AML-193 (cell line): ENCODE measurements at places on chromosomes 16 and 17.

DNA sequence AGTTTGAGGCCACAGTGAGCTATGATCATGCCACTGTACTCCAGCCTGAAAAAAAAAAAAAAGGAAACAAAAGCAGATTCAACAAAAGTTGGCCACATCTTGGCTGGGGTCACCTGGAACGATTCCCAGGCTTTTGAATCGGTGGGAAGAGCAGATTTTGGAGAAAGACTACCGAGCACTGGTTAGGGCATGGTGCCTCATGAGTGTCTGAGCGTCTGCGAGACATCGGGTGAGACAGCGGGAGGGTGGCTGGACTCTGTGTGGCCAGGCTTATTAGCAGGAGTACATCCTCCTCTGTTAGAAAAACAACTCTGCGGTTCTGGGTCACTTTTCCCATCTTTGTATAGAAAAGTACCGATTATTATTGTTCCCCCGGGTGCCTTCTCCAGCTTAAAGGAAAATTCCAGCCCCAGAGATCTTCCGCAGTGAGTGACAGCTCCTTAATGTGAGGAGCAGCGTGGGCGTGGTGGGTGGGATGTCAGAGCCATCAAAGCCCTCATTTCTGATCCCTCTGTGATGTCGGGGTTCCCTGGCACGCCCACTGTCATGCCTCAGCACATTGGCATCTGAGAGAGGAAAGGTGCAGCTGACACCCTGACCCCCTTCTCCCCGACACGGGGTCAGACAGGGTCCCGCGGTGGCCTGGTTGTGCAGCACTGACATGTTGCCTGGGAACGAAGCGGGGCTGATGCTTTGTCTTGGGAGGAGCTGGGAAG lies 6.9 kb downstream of the RGS9 start:
- no peak for DNase-seq

- no peak for DNase-seq
Observed at GRCh38 chr17:42413464-42414040, 9.5 kb downstream of the CAVIN1 start.

DNA sequence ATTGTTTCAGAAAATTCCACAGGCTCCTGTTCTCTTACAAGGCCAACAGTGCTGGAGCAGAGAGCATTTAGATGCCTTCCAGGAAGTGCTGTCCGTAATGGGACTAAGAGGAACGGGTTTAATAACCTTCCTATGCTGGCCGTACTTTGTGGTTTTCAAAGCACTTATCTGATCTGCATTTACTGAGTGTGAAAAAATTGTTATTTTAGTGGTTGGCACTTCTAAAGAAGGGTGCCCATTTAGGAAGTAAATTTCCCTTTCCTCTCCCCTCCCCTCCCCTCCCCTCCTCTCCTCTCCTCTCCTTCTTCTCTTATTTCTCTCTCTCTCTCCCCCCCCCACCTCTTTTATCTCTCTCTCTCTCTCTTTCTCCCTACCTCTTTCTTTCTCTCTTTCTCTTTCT lies 72.0 kb upstream of the DNAJA2 start:
- peak; percentile 21 for DNase-seq

DNA sequence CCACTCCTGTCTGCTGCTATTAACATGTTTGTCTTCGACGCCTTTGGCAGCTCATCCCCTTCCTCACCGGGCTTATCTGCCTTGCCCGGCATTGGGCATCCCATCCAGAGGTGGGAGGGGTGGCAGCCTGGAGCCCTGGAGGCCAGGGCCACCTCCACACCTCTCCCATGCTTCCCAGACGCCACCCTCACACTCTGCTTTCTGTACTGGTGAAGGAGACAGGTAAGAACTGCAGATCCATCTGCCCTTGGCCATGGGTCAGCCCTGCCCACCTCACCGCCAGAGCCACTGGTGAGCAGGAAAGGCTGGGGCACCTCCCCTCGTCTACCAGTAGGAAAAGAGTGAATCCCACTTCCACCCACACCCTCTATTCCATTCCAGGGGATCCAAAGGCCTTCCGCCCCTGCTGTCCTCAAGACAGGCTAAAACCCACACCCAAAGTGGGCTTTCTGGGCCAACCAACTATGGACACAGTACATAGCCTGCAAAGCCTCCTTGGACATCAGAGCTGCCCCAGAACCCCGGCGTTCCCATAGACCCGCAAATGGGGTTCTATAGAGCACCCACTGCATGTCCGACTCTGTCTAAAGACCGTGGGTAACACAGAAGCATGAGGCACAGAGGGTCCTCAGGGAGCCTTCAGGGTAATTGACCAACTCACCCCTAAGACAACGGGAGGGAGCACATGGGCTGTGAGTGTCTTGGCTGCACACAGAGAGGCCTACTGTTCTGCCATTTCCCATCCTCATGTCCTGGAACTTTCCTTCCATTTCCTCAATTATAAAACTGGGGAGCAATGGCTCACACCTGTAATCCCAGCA lies 23.4 kb upstream of the RBFOX3 start:
- no peak for DNase-seq

DNA sequence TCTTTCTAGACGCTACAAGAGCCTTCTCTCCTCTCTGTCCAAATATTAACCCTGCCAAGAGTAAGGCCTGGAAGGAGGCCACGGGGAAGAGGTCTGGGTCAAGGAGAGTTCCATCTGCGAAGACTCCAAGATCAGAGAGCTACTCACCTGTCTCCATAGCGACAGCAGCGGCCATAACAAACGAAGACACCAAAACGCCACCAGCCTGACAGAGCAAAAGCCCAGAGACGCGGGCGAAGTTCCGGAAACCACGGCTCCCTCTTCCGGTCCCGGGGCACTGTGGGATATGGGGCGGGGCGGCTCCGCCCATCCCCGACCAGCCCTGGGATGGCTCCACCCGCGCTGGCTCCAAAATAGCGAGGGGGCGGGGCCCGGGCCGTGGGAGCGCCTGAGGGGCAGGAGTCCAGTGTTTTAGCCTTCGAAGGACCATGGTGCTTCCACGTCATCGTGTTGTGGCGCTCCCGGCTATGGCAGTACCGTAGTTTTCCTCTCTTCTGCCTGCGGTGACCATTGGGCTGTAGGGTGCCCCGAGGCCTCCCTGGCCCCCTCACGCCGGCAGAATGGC lies at the start of the genes C17orf100 and MED31:
Gene C17orf100 (plus strand): TSS at position 409 of the 565 bp plus-strand sequence. CDS start 152 bp downstream, at position 561.
Gene MED31 (minus strand): TSS at position 252 of the 565 bp plus-strand sequence. CDS start 77 bp downstream, at position 175.
- peak; percentile 70 for DNase-seq

- DNase-seq: no peak
Observed at GRCh38 chr16:68590201-68590994, 51.3 kb downstream of the ZFP90 start.

DNA sequence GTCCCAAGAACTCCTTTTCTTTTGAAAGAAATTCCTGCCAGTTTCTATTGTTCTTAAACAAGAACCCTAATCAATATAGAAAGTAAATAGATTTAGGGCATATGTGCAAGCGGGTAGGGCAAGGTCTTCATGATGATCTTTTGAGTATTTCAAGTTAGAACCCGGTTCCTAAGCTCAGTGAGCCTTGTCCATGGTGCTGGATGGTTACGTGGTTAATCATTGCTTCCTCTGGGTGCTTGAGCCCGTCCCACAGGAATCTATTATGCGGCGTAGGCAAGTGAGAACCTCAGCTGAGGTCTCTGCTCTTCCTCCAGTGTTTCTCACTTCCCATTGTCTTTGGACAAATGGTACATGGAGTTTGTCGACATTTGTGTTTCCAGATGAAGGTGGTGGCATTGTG lies 580.8 kb upstream of the EEF2KMT start:
- no peak for DNase-seq

GRCh38 chr16:8107296-8107695 lies 483.0 kb downstream of the TMEM114 start:
- DNase-seq: no peak

GRCh38 chr16:72609933-72610332 lies 438.0 kb upstream of the PMFBP1 start:
- no peak for DNase-seq

- no peak for DNase-seq
Observed at GRCh38 chr17:78716292-78716691, 65.8 kb downstream of the CYTH1 start.

GRCh38 chr17:58302171-58302918 lies 21.6 kb upstream of the MPO start:
- no peak for DNase-seq

- DNase-seq: no peak
Observed at GRCh38 chr16:50444526-50444925, 75.7 kb upstream of the BRD7 start.

GRCh38 chr17:57957120-57957850 lies 2.1 kb upstream of the CUEDC1 start:
- DNase-seq: no peak

DNA sequence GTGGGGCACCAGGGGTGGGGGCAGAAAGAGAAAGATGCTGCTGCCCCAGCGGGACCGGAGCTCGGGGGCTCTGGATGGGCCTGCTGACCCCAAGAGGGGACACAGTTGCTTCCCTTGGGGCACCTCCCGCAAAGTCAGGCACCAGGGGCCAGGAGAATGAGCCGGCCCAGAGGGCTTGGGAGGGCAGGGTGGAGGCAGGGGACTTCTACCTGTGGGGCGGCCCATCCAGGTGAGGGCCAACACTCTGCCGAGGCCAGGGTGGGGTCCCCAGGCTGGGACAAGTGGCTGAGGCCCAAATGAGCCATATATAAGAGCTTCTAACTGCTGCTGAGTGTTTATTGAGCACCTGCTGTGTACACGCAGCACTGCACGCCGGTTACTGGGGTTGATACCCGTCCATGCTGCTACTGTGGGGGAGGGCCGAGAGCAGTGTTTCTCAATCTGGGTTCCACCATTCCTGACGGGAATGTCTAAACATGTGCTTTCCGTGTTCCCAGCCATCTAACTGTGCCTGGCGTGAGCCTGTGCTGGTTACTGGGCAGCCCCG lies 211.7 kb upstream of the GSE1 start:
- no peak for DNase-seq

- DNase-seq: no peak
Observed at GRCh38 chr17:7479213-7480088, at the start of gene ZBTB4. Gene ZBTB4 (minus strand): TSS chr17:7479631. CDS start chr17:7466801, 12,830 bp downstream.

DNA sequence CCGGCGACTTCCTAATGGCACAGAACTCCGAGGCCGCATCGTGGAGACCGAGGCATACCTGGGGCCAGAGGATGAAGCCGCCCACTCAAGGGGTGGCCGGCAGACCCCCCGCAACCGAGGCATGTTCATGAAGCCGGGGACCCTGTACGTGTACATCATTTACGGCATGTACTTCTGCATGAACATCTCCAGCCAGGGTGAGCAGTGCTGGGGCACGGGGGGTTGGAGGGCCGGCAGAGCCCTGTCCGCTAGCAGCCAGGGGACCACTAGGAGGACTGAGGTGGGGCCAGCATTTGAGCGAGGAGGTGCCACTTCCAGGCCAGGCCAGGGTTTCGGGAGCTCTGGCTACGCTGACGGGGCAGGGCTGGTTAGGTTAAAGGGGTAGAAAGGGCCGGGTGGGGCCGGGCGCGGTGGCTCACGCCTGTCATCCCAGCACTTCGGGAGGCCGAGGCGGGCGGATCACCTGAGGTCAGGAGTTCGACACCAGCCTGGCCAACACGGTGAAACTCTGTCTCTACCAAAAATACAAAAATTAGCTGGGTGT lies 5.1 kb downstream of the MPG start:
- DNase-seq: no peak

DNA sequence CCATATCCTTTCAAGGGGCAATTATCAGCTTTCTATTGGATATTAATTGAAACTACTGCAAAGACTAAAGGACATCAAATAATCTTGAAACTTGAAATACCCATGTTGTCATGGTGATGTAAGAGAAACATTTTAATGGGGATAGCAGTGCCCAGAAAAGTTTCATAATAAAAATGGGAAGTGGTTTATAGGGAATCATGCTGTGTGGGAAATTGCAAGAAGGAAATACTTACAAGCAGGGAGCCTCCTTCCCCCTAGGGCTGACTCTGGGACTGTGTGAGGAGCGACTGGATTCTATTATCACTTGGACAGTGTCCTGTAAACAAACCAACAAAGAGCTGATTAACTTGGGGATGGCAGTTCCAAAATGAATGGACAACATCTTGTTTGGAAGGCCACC lies 1393.1 kb upstream of the GOT2 start:
- no peak for DNase-seq
